Tongue (tissue), 3 donors: ENCODE measurements at places on chromosomes 6 and 20. TPM values are rescaled to one million over a fixed set of nuclear protein-coding genes. Genes with fewer than 3 reads are reported as not detected.

DNA sequence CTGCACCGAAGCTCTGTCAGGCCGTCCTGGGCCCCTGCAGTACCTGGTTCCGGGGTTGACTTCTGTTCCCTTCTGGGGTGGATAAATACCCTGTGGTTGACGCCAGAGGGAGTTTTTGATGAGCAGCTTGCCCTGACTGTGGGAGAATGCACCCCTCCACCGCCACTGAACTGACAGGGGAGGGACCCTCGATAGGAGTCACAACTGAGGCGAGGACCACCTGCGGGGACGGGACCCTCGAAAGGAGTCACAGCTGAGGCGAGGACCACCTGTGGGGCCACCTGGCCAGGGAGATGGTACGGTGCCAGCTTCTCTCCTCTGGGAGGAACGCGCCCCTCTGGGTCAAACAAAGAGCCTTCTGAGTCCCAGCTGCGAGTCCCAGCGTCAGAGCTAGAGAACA is 100.1 kb upstream of the FRMD1 start:
- no peak for DNase-seq

Gene LAMA5
- 96.6 TPM for total RNA-seq

- DNase-seq = no peak
Measured at GRCh38 chr6:101454106-101454676, 60.7 kb downstream of the GRIK2 start.

GRCh38 chr6:17820055-17820454 is 113.3 kb upstream of the NUP153 start:
- DNase-seq = peak; percentile 50

GRCh38 chr6:5012519-5012918 is 8.7 kb upstream of the RPP40 start:
- peak; percentile 45 for DNase-seq

- DNase-seq = no peak
Measured at GRCh38 chr6:156852147-156852857, 75.1 kb downstream of the ARID1B start.
